ENCODE measurements at places on chromosomes 5 and 9.

DNA sequence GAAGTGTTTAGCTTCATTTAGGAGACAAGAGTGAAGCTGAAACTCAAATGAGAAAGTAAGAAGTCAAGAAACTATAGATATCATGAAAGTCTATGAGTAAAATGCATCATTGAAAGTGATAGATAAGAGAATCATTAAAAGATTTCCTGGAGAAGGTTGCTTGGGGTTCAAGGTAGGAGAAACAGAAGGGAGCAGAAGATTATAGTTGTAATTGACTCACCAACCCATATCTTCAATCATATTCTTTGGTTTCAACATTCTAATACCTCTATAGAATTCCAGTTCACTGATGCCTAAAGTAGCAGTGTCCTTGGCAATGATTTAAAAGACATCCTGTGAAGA, 365.7 kb upstream of the RIOK2 start:
- no peak for DNase-seq

- no peak for DNase-seq
Observed at GRCh38 chr5:146390469-146390868, 51.8 kb downstream of the POU4F3 start.

GRCh38 chr9:93577078-93577974, 942 bp downstream of the PHF2 start:
- DNase-seq, result no peak

- no peak for DNase-seq
Observed at GRCh38 chr5:150158170-150158949, 2.7 kb upstream of the PDGFRB start.

- DNase-seq, result no peak
Observed at GRCh38 chr9:13758936-13759335, 479.4 kb upstream of the MPDZ start.

DNA sequence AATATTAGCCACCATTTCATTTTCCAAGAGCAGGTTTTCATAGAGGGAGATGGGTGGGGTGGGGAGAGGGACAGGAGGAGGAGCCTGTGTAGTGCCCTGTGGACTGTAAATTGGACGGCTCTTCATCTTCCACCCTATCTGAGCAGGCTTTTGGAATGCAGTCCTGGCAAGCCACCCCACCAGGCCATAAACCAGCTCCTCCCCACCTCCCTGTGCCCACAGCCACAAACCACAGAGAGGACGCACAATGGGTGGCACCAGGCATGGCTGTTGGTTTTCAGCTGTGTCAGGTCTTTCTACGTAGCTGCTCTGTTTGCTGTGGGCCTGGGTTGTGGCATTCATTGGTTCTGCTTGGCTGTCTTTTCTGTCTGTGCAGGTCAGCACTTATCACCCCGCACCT, 58.0 kb downstream of the PLAC8L1 start:
- no peak for DNase-seq

GRCh38 chr9:134726026-134726721, 84.6 kb downstream of the COL5A1 start:
- no peak for DNase-seq

- DNase-seq, result peak; percentile 20
Observed at GRCh38 chr9:135186248-135187164, 99.0 kb downstream of the OLFM1 start.

DNA sequence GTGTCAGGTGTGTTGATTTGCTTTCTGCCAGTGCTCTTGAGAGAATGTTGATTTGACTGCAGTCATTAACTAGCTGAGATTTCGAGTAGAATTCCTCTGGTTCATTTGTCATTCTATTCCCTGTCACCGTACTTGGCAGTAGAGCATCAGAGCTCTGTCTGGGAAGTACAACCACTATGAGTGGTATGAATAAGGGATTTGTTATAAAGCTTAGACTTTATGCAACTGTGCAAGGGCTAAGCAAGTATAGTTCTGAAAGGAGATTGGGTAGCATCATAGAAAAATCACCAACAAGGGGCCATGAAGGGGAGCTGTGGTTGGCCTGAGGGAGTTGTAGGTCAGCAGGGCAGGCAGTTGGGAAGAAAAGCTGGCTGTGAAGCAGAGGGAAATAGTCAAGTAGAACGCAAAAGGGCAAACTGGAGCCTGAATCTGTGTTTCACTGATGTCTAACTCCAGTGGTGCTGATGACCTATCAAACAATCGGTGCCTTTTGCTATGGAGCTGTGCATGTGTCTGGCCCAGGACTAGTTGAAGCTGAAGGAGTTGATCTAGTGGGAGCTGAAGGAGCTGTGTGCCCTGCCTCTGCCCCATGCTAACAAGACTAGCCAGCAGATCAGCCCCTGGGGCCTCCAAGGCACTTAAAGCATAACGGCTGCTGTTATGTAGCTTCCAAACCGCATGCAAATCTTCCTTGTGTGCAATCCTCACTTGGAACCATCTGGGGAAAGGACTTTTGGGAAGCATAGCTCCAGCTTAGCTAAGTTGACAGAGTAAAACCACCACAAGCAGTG, 110.0 kb downstream of the SLC28A3 start:
- peak; percentile 11 for DNase-seq

- DNase-seq, result no peak
Observed at GRCh38 chr5:99272576-99272975, 343.8 kb upstream of the CHD1 start.

DNA sequence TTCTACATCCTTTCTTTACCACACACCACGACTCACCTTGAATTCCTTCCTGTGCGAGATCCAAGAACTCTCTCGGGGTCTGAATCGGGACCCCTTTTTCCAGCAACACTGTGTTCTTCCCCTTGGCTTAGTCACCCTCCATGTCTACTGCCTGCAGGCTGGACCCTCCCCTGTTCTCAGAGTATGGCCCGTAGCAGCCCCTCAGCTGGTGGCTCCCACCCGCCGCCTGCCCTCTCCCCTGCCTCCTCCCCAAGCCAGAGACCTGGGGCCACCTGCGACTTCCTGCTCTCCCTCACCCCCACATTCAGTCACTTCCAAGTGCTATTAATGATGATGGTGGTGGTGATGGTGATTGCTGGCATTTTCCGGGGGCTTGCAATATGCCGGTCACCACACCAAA, 6.5 kb upstream of the IL4 start:
- no peak for DNase-seq

GRCh38 chr5:180682560-180682959, 33.2 kb upstream of the FLT4 start:
- DNase-seq, result no peak

GRCh38 chr9:83336706-83337105, 201.5 kb downstream of the FRMD3 start:
- no peak for DNase-seq

GRCh38 chr5:97095318-97095732, 47.1 kb downstream of the LIX1 start:
- DNase-seq, result no peak

DNA sequence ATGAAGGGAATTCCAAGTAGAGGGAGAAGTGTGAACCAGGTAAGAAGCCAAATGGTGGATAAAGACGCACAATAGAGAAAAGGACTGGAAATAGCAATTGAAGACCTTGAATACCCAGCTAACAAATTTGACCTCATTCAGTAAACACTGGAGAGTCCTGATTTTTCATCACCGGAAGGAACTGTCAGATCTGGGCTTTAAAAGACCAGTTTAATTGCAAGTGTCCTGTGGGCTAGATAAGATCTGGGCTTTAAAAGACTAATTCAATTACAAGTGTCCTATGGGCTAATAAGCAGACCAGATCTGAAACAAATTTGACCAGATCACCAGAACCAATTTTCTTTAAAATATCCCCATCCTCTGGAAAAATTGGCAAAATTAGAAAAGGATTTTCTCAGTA, 380.0 kb downstream of the ACTL7B start:
- DNase-seq, result no peak

GRCh38 chr9:99903393-99903792, 3.1 kb upstream of the STX17 start:
- no peak for DNase-seq

GRCh38 chr9:71766663-71767062, 1.6 kb downstream of the CEMIP2 start:
- no peak for DNase-seq

- DNase-seq, result no peak
Observed at GRCh38 chr9:100811643-100812042, 216.9 kb upstream of the PLPPR1 start.

DNA sequence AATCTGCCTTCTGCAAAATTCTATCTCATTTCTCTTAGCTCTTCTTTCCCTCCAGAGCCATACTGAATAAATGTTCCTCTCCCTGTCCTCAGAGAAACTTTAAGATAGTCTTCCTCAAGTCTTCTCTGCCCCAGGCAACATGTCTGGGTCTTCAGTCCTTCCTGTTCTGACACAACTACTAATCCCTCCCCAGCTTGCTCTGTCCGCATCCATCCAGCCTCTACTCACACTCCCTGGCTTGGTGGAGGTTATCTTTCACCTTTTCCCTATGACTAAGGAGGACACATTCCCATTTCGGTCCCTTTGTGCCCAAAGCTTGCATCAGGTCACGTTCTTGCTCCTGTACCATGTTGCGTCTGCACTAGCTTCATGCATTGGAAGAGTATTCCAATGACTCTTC, 143.3 kb downstream of the TTLL11 start:
- no peak for DNase-seq

- no peak for DNase-seq
Observed at GRCh38 chr5:6676702-6677101, 36.5 kb upstream of the TENT4A start.

- DNase-seq, result no peak
Observed at GRCh38 chr9:84121991-84122523, 141.5 kb downstream of the RMI1 start.

- no peak for DNase-seq
Observed at GRCh38 chr9:38200431-38200830, 131.4 kb upstream of the SHB start.

DNA sequence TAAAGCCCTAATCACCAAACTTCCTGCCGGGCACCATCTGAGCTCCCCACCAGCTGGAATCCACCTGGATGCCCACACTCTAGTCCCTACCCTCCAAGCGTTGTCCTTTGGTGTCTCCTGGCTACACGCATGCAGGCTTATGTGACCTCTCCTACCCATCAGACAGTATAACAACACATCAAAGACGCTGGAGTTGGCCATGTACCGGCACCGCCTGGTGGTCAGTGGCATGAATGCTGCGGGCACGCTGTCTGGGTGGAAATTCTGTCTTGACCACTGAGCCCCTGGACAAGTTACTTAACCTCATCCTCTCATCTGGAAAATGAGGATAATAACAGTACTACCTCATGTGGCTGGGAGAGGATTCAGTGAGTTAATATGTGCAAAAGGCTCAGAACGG, 23.4 kb upstream of the CORO2A start:
- no peak for DNase-seq

DNA sequence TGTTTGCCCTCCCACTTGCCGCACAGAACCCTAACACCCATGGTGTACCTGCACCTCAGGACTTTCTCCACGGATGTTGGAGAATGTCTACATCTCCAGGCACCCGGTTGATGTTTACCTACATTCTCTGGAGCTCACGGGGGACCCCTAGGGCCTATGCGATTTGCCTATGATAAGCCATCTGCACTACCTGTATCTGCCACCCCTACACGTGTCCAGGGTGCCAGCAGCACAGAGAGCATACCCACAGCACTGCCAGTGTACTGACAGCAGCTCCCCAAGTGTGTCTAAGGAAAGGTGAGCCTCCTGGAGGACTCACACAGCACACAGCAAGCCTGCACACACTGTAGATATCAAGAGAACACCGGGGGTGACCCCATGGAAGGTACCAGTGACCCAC, 31.3 kb upstream of the LMX1B start:
- no peak for DNase-seq

- DNase-seq, result no peak
Observed at GRCh38 chr5:32598997-32599549, 13.7 kb downstream of the SUB1 start.

- DNase-seq, result no peak
Observed at GRCh38 chr5:28523888-28524635, 1485.7 kb upstream of the CDH9 start.

- no peak for DNase-seq
Observed at GRCh38 chr5:163661360-163661759, 155.9 kb downstream of the MAT2B start.

DNA sequence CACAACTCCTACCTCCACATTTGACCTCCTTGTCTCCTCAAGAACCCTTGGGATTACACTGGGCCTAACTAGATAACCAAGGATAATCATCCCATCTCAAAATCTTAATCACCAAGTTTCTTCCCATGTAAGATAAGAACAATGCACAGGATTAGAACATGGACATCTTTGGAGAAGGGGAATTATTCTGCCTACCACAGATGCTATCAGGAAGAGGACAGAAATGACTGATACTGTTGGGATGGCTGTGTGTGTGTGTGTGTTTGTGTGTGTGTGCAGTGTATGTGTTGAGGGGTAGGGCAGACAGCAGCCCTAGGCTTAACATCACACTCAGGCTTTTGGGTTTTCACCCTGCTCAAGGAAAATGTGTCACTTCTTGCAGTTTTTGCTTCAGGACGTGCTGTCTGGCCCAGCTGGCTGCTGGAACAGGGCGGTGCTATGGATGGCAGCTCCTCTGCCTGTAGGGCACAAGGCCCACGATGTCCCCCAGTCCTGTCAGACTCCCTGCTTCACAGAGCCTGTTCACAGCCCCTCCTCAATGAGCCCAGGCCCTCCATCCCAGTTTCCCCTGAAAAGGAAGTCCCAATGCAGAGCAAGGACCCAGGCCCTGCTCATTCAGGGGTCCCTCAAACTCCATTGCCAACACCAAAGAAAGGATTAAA, 7.7 kb downstream of the CA9 start:
- DNase-seq, result no peak

GRCh38 chr5:174760721-174761120, 36.3 kb downstream of the MSX2 start:
- DNase-seq, result no peak

DNA sequence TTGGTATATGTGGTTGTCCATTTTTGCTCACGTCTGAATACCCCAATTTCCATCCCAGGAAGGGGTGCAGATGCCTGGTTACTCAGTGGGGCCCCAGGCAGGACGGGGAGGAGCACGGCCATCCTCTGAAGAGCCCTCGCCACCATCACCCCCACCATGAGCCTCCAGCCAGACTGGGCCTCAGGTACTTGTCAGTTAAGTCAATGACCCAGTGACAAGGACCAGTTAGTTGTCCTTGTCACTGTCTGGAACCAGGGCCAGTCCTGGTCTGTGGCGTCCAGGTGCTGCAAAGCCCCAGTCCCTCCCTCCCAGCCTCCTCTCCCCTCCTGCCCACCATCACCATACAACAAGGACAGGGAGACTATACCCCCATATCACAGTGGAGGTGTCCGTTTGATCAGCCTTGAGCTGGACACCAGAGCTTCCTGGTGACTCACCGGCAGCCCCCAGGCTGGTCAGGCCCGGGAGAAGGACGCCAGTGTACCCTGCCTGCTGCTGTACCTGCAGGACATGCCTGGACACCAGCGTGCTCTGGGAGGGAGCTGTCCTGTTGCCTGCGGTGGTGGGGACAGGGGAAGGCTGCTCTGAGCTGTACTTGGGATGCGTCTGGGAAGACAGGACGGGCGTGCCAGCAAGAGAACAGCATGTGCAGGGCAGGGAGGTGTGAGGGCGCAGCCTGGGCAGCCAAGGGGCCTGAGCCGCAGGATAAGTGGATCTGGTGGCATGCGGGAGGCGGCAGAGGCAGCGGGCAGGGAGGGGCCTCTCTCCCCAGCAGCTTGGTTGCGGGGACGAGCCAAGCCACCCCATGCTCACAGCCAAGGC, 32.6 kb upstream of the TTLL11 start:
- DNase-seq, result no peak

- no peak for DNase-seq
Observed at GRCh38 chr5:9362600-9362999, 183.3 kb downstream of the SEMA5A start.

GRCh38 chr5:127757576-127757975, 54.4 kb downstream of the CCDC192 start:
- DNase-seq, result peak; percentile 13
